Stromal cell of bone marrow (primary cell): ENCODE measurements at places on chromosomes 1 and 21.

DNA sequence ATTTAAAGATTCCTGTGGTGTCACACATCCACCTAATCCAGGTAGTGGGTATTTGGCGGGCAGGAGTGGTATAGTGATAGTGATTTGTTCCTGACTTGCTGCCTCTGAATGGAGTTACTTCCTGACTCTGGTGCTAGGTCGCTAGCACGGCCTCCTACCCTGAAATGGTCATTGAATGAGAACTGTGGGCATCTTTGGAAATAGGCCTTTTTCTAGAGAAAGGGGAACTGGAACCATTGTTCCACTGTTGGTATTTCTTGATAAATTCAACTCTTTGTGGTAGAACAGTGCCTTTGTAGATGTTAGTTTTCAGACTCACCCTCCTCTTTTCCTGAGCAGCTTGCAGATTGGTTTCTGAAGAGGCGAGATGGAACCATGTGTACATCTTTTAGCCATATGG lies 1.5 kb downstream of the QSOX1 start:
- DNase-seq = no peak

GRCh38 chr1:218592688-218593087 lies 247.6 kb downstream of the TGFB2 start:
- no peak for DNase-seq

- DNase-seq = no peak
Measured at GRCh38 chr1:76048926-76049325, 25.6 kb upstream of the ST6GALNAC3 start.

DNA sequence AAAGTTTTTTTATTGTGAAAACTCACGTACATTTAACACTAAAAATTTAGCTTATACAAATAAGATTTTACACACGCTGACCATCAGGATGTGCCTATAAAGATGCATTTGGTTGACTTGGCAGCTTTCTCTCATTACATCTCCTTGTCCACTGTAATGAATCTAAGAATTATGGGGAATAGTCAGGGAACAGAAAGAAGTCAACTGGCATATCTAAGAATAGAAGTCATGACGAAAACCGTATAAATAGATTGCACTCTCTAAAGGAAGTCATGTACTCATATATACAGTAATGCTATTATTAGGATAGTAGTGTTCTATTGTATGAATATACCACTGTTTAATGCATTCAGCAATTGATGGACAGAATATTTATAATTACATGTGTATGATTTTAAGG lies 575.8 kb upstream of the B3GALT2 start:
- DNase-seq = no peak

DNA sequence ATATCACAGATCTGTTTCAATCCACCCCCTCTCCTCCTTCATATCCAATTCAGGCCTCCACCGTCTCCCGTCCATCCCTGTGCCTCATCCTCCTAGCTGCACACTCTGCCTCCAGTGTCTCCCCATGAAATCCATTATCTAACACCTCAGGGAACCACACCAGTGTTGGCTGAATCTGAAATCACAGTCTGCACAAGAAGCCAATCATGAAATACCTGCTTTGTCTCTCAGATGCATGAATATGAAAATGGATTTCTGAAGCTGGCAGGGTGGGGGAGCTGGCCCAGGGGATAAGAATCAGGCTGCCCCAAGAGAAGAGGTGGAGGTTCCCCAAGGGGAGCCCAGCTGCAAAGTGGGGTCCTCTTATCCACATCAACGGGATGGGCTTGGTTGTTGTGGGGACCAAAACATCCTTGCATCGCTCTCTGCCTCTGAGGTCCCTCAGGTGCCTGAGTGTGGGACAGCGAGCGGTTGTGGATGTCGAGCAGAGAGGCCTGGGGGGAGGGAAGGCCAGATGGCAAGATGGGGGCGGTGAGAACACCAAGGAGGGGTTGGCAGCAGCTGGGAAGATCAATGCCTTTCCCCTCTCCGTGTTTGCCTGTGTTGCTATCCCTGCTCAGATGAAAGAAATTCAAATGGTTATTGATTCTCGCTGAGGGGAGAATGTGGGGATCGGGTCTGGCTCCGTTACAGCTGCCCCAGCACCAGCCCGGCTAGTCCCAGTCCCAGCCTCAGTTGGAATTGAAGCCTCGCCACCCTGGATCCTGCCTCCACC lies 237.3 kb upstream of the POU3F1 start:
- DNase-seq = no peak

- DNase-seq = no peak
Measured at GRCh38 chr1:36571106-36571505, 88.4 kb upstream of the CSF3R start.

DNA sequence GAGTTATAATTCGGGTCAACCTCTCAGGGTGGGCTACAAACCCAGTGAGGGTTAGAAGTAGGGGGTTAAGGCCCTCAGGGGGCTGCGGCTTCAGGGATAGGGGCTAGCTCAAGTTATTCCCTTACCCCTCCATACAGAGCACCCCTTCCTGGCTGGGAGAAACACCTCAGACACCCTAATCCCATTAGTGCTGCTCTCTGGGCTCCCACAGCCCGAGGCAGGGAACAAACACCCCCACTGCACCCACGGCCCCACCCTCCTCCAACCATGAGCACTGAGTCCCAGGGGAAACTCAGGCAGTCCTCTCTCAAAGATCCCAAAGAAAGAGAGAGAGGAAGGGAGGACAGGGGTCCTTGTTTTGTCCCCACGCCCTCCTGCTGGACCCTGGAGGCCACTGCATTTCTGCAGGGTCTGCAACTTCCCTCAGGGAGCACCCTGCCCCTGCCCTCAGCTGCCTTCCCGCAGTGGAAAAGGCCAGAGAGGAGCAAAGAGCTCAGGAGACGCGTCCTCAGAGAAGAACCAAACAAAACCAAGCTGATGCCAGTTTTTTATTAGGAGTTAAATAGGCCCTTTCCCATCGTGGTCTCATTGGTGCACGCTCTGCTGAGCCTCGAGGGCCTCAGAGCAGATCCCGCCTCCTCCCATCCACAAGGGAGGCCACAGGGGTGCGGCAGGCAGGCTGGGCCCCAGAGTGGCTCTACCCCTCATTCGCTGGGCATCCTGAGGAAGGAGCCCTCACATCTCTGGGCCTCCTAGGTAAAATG lies 1.4 kb upstream of the S100A4 start:
- DNase-seq = no peak

DNA sequence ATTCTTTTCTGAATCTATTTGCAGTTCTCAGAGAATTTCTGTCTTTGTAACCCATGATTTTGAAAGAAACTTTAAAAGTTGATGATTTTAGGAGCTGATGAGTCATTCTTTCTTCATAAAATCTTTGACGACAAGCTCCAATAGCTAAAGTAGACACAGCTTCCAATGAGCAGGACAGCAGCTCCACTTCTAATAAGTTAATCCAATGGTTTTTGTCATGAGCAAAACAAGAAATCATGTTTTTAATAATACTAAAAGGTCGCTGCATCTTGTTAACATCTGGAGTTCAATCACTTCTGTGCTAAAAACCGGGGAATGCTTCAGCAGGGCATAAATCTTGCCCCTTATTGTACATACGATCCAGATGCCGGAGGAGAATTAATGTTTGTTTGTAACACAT lies 48.9 kb upstream of the GORAB start:
- DNase-seq = peak; percentile 30

DNA sequence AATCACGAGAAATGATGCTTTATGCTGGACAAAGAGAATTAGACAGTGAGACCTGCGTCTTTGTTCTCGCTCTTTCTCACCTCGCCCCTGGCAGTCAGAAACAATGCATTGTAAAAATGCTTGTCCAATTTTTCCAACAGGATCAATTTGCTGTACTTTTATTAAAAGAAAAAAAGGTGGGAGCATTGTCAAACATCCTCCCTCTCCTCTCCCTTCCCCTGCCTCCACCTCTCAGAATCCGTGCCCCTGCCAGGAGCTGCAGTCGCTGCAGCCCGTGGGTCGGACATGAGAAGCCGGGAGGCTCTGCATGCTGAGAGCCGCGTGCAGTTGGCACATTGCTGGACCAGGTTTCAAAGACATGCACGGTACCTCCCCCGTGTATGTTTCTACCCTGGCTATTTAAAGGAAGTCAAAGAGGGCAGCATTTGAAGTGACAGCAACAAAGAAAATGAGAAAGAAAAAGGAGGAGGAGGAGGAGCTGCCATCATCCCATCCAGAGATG lies 161.0 kb upstream of the KAZN start:
- DNase-seq = no peak

- peak; percentile 57 for DNase-seq
Measured at GRCh38 chr1:161792740-161793139, 26.6 kb downstream of the ATF6 start.

- peak; percentile 35 for DNase-seq
Measured at GRCh38 chr1:193434319-193434718, 247.9 kb upstream of the B3GALT2 start.

DNA sequence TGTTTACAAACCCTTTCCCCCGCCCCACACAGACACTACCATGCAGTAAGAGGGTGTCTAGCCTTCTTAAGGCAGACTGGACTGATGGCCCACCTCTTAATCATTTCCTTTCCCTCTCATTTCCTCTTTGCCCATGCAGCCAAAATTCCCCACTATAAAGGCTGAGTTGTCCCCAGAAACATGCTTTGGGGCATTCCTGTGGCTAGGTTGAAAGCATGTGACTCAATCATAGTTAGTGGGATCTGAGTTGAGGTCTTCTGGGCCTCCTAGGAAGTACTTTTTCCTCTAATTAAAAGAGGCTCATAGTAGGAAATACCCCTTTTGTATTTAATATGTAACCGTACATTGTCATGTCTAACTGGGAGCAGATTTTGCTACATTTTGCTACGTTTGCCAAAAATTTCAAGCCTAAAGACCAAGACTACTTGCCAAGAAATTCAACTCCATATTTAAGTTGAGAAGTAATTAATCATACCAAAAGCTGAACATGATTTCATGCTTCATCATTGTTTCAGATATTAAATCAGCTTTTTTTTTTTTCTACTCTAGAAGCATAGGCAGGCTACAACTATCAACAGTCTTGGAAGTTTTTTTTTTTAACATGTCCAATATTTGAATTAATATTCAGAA lies 174.7 kb downstream of the ADGRL4 start:
- peak; percentile 89 for DNase-seq

DNA sequence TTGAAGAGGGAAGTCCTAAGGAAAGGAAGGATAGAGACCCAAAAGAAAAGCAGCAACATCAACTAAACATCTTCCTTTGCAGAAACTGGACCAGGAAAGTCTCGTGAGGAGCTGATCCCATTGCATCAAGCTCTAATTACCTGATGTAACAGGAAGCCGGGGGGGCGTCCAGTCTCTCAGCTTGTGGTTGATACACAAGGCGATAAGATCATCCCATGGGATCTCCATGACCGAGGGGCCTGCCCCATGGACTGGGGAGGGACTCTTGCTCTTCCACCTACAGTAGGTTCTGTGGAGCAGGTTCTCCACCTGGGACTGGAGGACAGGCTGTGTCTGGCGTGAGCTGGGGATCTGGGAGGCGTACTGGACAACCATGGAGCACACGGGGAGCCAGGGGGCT lies 14.8 kb upstream of the LSS start:
- no peak for DNase-seq
